ENCODE measurements at places on chromosomes 4 and X.
A peak's percentile ranks its signal among the peaks of the same experiment; 100 is the strongest.

DNA sequence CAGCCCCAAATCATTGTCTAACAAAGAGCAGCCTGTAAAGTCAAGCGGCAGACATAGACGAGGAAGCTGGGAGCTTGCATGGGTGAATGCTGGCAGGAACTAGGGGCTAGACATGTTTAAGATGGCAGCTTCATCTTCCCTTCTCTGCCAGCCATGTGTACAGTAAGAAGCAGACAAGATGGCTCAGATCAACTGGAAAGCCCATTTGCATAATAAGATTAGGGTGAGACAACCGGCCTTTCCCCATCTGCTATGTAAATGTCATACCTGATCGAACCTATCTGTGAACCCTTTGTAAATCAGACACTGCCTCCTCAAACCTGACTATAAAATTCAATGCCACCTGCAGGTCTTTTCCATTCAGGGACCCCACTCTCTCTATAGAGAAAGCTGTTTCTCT is 22.8 kb upstream of the HADH start:
- no peak for DNase-seq

DNA sequence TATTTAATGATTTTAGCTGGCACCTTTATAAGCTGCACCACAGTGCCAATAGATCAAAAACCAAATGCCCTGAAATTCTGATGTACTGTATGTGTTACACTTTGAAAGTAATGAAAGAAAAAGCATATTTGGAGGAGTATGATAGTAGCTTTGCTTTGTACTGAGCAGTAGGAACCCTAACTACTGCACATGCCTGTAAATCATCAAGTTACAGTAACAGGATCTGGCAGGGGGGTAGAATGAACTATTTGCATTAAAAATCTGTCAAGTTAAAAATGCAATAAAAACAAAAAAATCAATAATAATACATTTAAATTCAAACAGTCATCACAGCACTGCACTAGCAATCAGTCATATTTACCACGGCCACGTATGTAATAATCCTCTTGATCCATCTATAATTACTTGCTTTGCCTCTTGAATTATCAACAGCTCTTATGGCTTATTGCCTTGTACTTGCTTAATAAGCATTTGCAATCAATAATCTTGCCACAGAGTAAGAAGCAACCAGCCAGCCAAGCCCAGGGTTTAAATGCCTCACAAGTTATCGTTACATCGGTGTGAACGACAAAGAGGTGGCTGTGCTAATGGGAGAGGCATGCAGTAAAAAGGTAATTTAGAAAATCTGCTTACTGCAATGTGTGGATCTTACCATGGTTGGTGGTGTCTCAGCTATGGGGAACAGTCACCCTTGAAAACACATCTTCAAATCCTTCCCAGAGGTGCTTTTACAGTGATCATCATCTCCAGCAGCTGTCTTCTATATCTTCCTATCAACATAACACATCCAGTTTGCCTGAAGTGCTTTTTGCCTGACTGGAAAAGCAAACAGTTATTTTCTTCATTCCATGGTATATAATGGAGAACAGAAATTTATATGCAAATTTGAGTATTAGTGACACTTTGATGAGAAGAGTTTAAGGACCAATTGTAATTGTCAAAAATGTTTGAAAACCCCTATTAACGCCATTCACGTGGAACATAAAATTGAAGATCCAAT is 1812.1 kb upstream of the ADGRL3 start:
- no peak for DNase-seq

GRCh38 chrX:138708268-138708667 is 3.2 kb downstream of the FGF13 start:
- DNase-seq, result no peak

- no peak for DNase-seq
Observed at GRCh38 chrX:42384956-42385355, 393.0 kb downstream of the PPP1R2C start.

- DNase-seq, result no peak
Observed at GRCh38 chrX:129781680-129782495, 2.1 kb downstream of the SASH3 start.

DNA sequence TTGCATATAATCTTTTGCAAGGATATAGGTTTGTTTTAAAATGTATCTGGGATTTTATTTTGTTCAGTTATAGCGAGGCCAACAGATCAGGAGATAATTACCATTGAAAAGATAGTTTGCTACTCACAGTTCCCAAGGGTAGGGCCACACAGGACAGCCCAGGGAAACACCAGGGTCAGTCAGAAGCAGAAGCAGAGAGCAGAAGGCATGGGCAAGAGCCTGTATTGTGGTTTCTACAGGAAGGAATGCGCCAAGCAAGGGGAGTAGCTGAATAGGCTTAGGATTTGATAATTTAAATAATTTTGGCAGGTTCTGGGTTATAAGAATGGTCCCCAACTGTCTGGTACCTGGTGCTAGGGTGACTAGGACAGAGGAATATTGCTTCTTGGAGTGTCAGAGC is 61.6 kb downstream of the SYNPO2 start:
- DNase-seq, result no peak

GRCh38 chr4:47238667-47239066 is 207.3 kb downstream of the GABRB1 start:
- no peak for DNase-seq

GRCh38 chr4:70688795-70689231 is 481 bp downstream of the UTP3 start:
- peak; percentile 12 for DNase-seq

GRCh38 chr4:89836897-89837384 is at the start of gene SNCA:
Gene SNCA (minus strand): TSS chr4:89837161. CDS start chr4:89835667, 1,494 bp downstream.
- DNase-seq, result no peak

DNA sequence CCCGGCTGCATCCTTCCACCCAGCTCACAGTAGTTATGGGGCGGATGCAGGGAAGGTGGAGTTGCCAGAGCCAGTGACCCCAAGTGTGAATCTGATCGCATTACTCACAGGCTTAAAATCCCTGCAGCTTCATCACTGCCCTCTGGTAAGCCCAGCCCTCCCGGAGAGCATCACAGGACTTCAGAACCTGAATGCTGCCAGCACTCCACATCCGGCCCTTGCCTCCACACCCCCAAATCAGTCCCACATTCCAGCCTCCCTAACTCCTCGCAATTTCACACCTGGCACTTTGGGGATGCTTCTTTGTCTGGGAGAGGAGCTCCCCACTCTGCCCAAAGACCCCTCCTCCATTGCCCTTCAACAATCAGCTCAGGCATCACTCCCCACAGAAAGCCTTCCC is 15.6 kb downstream of the RASL11B start:
- DNase-seq, result no peak

DNA sequence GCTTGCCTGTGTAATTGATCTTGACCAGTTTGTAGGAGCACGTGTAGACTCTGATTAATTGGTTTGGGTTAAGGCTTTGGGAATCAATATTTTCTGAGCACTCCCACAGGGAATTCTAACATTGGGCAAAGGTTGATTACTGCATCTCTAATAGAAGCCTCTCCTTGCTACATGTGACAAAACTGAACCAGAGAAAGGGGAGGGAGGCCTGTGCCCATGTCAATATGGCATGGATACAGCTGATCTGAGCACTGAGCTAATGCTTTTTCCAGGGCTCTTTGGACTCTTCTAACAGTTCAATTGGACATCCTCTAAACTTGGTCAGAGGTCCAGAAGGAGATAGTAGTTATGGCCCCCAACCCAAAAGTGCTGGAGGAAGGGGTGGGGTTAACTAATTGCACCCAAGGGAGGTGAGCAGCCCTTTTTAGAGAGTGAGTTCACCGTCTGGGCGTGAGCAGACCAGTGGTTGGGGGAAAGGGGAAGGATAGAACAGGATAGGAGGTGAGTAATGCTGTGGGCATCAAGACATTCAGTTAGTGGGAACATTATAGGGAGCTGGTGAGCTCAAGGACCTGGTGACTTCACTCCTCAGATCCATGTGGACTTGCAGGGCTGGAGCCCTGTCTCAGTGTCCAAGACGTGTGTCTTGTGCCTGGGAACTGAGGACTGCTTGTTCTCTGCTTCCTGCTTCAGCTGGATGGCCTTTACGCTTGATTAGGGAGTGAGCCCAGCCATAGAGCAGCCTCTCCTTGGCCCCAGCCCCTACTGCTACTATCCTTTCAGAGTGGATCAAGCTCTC is 22.8 kb downstream of the MSN start:
- no peak for DNase-seq

DNA sequence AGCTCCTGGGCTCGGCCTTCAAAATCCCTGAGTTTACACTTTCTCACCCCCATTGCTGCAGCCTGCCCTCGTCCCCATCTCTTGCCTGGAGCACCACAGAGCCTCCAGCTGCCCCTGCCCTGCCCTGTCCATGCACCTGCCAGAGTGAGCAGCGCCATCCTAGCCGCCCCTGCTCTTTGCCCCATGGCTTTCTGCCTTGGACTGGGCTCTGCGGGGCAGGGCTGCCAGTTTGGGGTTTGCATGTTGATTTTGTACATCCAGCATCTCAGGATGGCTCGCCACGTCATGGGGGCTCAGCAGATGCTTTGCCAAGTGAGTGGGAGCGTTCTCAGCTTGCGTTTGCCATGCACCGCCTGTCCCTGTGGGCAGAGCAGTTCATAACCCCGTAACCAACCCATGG is 67.1 kb upstream of the HGFAC start:
- no peak for DNase-seq

DNA sequence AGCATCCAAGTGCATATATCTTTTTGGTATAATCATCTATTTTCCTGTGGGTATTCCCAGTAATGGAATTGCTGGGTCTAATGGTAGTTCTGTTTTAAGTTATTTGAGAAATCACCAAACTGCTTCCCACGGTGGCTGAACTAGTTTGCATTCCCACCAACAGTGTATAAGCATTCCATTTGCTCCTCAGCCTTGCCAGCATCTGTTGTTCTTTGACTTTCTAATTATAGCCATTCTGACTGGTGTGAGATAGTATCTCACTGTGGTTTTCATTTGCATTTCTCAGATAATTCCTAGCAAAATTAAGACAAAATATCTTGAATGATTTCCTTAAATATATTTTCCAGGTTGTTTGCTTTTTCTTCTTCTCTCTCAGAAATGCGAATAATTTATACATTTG is 341.1 kb downstream of the GBA3 start:
- DNase-seq, result no peak

GRCh38 chr4:24265989-24266388 is 318.4 kb downstream of the DHX15 start:
- DNase-seq, result no peak

GRCh38 chrX:44494357-44494756 is 48.3 kb downstream of the FUNDC1 start:
- DNase-seq, result no peak

GRCh38 chr4:166091912-166092510 is 219.0 kb downstream of the TLL1 start:
- DNase-seq, result no peak

Measured in stimulated activated CD8-positive, alpha-beta memory T cell treated with anti-CD3 and anti-CD28 coated beads, Interleukin-7, amount 100 ng/mL, for 4 hours (primary cell).